NCI-H2227 treated with DMSO at 0.1 percent for 48 hours (cell line): ENCODE measurements at places on chromosomes 13 and 19.

DNA sequence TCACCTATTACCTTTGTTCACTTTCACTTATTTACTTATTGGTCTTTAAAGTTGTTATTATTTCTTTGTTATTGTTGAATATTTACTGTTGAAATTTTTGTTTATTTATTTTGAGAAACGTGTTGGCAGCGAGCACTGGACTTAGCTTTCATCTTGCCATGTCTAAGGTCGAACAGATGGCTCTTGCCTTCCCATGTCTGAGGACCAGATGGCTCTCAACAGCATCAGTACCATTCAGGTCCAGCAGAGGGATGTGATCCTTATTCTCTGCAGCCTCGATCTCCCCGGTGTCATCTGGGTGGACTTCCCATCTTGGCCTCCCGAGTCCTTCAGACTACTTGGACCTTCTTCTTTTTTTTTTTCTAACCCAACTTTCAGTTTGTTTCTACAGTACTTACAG is 1437.6 kb downstream of the UQCRFS1 start:
- DNase-seq = no peak

- DNase-seq = no peak
Observed at GRCh38 chr13:100853434-100853833, 178.8 kb upstream of the TMTC4 start.

- DNase-seq = peak; percentile 60
Observed at GRCh38 chr19:56253737-56254136, 18.8 kb upstream of the EDDM13 start.

- DNase-seq = no peak
Observed at GRCh38 chr19:14502334-14503092, 6.6 kb upstream of the GIPC1 start.

DNA sequence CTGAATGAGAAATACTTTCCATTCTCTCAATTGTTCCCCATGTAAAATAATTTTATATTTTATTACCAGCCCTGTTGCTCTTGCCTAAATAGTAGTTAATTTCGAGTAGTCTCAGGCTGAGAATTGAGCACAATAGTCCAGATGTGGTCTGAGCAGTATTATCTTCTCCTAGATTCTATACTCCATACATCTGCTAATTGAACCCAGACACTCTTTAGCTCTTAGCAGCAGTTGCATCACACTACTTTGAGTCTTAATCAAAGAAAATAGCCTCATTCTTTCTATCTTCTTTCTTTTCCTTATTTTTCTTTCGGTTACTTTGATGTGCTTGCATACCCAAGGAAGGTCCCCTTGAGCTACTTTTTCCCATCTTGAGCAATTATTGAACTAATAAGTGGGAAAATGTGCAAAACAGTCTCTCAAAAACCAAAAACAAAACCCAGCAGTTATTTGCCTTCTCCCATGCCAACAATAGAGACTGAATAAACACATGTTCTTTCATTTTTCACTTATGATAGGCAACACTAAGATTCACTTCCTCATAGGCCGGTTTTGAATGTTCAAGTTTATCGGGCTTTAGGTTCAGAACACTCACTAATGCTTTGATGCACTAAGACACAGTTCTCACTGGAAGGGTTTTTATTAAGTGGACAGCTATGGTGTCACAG is 204.5 kb downstream of the POU4F1 start:
- DNase-seq = no peak

DNA sequence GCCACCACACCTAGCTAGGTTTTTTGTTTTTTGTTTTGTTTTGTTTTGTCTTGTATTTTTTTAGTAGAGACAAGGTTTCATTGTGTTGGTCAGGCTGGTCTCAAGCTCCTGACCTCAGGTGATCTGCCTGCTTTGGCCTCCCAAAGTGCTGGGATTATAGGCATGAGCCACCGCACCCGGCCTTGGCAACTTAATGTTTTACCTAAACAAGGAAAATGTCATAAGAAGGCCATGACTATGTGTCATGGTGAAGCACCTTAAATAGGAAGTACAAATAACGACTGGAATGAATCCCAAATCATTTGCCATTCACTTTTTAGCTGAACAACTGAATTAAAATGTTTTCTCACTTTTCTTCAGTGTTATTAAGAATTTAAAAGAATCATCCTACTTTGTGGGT is 465.2 kb downstream of the KCTD12 start:
- no peak for DNase-seq

GRCh38 chr13:73720216-73720840 is 413.9 kb downstream of the KLF12 start:
- no peak for DNase-seq

- DNase-seq = peak; percentile 52
Observed at GRCh38 chr13:100301418-100301817, 212.5 kb downstream of the PCCA start.

DNA sequence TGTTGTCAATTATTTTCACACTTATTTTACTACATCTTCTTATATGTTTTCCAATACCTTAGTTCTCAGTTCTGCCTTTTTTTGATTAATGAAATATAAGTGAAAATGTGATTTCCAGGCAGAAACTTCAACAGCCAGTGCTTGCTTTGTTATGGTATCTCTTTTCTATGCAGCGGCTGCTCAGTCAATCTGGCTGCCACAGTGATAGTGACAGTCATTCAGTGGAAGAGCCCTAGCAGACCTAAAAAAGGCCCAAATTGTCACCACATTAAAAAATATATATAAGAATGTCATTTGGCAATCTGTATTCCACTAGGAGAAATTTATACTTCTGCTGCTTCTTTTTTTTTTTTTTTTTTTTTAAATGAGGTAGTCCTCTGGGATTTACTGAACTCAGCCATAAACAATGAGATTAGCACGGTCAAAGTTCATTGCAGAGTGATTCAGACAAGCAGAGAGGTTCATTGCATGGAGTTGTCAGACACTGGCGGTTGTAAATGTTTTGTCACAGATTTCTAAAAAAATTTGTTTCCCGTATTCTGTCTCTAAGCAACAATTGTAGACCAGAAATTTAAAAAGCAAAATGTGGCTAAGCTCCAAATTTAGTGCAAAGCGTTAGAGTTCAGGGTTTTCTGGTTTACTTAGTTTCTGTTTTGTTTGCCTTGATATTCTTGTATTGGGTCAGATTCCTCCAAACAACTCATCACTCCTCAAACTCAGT is 94.7 kb upstream of the PRR20A start:
- DNase-seq = no peak

DNA sequence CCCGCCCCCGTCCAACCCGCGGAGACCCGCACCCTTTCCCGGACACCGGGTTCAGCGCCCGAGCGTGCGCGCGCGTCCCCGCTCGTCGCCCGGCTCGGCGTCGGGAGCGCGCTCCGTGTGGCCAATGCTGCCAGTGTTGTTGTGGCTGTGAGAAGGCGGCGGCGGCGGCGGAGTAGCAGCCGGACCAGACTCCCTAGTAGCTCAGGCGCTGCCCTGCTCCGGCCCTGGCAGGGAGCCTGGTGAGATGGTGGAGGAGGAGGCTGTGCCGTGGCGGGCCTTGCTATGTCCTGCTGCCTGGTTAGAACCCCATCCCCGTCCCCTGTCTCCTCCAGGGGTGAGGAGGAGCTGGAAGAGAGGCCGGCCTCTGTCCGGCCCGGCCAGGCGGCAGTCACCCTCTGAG is 553.2 kb downstream of the TUBA3C start:
- DNase-seq = peak; percentile 0

DNA sequence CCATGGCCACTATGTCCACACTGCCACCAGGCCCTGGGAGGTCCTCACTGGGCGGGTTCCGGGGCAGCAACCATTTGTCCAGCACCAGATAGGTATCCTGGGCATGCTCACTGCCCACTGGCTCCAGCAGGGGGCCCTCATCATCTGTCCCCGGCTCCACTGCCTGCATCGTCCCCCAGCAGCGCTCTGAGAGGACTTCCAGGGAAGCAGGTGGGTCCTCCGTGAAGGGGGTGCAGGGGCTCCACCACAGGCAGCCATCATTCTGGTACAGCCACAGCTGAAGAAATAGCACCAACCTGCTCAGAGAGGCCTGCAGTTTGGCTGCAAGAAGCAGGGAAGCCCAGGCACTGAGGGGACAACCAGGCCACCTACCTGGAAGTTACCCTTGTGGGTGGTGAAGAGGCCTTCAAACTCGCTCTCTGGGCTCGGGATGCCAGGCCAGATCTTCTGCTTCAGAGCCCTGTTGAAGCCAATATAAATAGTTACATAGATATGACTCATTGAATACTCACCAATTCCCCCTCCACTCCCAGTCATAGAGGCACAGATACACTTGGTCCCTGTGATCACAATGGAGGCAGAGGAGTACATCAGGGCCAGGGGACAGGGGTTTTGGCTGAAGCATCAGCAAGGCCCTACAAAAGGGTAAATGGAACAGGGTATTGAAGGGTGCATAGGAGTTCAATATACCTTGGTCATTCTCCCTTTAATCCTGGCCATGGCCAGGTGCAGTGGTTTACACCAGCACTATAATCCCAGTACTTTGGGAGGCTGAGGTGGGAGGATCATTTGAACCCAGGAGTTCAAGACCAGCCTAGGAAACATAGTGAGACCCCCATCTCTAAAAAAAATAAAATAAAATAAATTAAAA is 4.1 kb downstream of the SWSAP1 start:
- no peak for DNase-seq

DNA sequence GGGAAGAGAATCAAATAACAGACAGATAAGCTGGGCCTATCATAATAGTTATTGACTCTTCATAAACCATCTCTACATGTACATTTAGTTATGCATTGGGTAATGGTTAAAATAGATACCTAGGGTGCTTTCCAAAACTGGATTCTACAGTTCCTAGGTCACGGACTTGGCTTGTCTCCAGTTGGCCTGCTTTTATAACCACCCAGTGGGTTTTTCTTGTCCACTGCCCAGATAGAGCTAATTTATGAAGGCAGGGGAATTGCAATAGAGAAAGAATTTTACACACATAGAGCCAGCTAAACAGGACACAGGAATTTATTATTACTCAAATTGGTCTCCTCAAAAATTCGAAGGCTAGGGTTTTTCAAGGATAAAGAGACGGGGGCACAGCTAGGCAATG is 97.3 kb downstream of the FAM216B start:
- no peak for DNase-seq

DNA sequence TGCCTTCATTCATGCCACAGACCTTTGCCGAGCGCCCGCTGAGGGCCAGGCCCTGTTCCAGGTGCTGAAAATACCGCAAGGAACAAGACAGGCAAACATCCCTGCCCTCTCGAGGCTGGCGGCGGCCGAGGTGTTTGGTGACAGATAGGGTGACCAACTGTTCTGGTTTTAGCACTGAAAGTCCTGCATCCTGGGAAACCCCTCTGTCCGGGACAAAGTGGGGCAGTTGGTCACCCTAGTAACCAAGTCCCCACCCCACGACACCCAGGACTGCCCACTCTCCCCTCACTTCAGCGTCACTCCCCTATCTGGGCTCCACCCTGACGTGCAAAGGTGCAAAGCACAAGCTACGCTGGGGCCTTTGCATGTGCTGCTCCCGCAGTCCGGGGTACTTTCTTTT is 17.3 kb downstream of the ZBTB7A start:
- no peak for DNase-seq

GRCh38 chr19:55406826-55407549 is 600 bp downstream of the UBE2S start:
- no peak for DNase-seq

DNA sequence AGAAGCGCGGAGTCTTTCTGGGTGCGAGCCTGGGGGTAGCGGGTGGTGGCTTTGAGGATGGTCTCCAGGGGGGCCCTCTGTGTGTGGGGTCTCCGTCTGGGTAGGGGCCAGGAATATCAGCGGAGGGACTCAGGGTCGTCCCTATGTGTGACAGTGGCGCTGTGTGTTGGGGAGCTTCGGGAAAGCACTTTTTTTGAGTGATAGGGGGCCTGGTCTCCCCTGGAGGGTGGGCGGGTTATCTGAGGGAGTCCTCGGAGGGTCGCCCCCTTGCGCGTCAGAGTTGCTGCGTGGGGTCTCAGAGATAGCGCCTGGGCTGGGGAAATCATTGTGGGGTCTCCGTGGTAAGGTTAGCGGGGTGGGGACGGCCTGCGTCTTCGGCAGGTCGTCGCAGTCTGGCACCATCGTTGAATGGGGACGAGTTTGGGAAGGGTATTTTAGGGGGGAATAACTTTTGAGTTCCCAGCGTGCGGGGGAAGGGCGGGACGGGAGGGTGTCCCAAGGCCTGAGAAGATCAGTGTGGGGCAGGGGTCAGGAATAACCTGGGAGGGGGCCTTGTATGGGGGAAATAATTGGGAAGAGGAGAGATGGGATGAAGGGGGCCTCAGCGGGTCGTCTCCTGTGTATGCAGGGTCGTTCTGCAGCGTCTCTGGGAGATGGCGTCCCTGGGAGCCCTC is 857 bp downstream of the IER2 start:
- no peak for DNase-seq

GRCh38 chr13:20093951-20094350 is 66.9 kb downstream of the GJA3 start:
- no peak for DNase-seq

DNA sequence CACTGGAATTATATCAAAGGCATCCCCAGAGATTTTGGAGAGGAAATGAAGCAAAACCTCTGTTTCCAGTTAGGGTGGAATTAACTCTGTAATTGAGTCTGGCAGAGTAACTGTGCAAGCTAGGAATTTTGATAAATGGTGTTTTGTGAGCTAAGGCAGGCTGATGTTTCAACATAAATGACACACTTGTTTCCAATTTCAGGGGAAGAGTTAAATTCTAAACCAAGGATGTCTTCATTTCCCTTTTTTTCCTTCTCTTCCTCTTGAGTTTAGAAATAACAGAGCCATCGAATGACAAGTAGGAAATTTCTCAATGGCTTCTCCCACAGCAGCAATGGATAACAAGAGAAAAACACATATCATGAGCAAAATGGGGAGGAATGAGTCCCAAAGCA is 131.2 kb downstream of the IRS2 start:
- no peak for DNase-seq
